Caki2 (cell line): ENCODE measurements at places on chromosomes 5 and 9.
A peak's percentile ranks its signal among the peaks of the same experiment; 100 is the strongest.

DNA sequence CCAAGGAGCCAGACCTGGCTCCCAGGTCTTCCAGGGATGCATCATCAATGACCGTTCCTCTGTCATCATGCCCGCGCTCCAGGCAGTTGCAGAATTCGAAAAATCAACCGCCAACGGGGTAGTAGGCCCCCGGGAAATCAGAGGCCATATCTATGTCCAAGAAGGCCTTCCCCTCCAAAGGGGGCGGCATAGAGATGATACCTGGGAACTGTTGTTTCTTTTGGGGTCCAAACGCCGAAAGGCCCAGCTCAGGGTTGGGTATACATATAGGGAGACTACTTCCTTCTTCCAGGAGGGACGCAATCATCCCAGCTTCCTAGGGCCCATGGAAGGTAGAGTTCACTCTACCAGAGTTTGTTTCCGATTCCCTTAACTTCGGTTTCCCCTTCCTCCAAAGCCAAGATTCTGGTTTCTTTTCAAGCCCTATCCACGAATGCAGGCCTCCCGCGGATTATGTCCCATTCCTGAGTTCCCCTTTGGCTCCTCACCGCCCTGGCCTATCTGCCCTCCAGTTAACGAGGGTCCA lies 754 bp downstream of the DCAF12 start:
- DNase-seq = no peak

DNA sequence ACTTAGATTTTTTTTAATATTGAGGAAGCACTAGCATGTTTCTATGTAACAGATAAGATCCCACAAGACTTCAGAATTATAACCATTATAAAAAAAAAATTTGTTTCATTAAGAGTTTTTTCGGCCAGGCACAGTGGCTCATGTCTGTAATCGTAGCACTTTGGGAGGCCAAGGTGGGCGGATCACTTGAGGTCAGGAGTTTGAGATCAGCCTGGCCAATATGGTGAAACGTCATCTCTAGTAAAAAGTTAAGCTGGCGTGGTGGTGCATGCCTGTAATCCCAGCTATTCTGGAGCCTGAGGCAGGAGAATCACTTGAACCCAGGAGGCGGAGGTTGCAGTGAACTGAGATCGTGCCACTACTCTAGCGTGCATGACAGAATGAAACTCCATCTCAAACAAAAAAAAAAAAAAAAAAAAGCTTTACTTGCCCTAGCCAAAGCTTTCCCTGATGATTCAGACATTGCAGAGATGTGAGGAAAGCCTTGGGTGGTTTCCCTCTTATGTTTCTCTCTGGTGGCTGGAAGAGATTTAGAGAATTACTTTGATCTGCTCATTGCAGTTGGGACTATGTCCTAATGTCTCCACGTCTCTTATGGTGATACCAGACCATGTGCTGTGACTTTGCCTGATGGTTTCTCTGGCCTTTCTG lies 65.4 kb downstream of the EGFLAM start:
- peak; percentile 13 for DNase-seq

GRCh38 chr5:148421661-148422060 lies 37.9 kb downstream of the FBXO38 start:
- DNase-seq = no peak

GRCh38 chr5:115602591-115603125 lies 379 bp upstream of the TICAM2 start:
- no peak for DNase-seq

DNA sequence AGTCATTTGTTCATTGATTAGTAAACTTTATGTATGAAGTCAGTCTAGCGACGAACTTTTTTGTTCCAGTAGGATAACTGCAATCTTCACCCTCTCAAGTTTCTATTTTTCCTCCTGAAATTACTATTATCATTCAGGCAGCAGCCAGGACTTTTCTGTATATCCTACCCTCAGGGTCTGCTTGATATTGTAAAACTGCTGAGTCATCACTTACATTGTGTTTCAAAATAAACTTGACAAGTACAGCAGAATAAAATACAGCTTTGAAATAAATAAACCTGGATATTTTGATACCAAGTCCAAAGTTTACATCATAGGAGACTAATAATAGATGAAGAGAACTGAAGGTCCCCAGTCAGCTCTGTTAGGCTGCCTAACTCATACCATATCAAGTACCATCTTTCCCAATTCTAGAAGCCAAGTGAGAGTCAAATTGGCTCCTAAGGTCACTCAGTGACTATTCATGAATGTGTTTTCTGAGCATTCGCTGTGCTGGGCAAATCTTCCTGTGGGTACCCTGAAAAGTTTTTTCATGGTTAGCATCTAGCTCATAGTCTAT lies 234.6 kb downstream of the PARP8 start:
- no peak for DNase-seq

DNA sequence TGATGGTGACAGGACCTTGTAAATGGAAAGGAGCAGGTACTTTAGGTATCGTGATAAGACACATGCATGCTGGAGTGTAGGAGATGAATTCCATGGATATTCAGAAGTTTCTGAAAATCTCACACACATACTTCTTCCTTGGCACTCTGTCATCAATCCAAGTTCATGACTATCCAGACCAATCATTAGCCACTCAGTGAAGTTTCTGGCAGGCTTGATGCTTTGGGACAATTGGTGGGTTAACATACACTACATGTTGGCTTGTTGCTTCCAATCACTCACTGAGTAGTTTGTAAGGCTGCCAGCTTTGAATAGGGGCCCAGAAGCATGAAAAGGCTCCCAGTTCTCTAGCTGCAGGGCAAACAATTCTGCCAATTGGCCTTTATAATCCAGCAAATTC lies 147.6 kb downstream of the CEMIP2 start:
- DNase-seq = no peak

- DNase-seq = no peak
Measured at GRCh38 chr5:103393101-103393754, 134.7 kb downstream of the MACIR start.

- no peak for DNase-seq
Measured at GRCh38 chr5:41524174-41524573, 13.8 kb upstream of the PLCXD3 start.

DNA sequence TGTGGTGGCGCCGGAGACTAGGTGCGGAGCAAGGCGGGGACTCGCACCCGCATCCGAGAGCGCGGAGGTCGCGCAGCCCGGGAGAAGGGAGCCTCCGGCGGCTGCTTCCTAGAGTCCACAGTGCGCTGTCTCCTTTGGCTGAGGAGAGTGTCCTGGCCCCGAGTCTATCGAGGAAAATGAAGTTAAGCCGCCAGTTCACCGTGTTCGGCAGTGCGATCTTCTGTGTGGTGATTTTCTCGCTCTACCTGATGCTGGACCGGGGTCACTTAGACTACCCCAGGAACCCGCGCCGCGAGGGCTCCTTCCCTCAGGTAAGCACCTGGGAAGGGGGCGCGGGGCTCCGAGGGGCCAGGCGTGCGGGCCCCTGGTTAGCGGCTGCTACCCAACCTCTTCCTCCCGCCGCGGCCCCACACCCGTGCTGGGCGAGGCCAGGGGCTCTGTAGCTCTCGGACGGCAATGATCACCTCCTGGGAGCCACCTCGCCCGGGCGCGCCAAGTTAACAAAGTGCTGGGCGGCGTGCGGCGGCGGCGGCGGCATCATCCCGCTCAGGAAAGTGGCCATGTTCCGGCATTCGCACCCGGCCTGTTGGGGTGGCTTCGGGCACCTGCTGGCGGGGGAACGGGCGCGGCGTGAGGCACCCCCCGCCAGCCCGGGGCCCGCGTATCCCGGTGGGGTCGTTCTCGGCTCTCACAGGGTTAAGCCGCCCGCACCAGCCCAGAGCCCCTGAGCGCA lies 681 bp downstream of the MAN2A1 start:
- DNase-seq = no peak

DNA sequence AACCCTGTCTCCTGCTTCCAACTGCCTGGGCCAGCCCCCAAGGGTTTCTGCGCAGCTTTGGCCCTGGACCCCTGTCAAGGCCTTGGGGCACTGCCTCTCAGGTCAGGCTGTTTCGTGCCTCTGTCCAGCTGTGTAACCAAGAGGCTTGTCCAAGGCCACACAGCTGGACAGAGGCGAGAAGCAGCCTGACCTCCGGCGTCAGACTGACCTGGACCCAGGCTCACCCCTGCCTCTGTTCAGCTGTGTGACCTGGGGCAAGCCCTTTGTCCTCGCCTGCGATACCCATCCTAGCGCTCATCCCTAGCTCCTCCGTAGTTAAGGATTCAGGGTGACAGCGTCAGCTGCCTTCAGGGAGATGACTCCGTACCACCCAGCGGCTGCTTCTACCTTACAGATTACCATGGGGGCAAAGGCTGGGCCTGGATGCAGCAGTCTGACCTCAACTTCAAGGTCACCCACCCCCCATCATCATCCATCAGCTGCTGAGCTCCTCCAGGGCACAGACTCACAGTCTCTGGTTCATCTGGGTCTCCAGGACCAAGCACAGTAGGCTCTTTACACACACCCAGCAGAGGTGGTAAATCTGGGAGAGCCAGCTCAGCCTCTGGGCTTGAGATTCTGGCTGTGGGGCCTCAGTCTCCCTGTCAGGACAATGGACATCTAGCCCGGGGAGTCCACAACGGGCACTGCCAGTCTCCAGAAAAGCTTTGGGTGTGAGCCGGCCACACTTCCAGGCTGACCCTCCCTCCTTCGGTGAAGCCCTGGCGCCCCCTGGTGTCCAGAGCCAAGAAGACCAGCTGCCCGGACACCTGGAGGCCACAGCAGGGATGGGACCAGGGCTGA lies 7.9 kb downstream of the AK1 start:
- peak; percentile 75 for DNase-seq

GRCh38 chr9:137989999-137990715 lies 112.6 kb downstream of the CACNA1B start:
- DNase-seq = no peak

GRCh38 chr5:59276917-59277372 lies 616.6 kb downstream of the PDE4D start:
- no peak for DNase-seq
